ENCODE measurements at places on chromosomes 11 and 22. TPM values are rescaled to one million over a fixed set of nuclear protein-coding genes. Genes with fewer than 3 reads are reported as not detected.

The FREY1 gene
- total RNA-seq: 2.6 TPM

The UBQLN3 gene
- total RNA-seq: not detected

The MDK gene
- total RNA-seq: 19.2 TPM

The TSGA10IP gene
- not detected for total RNA-seq

The RIBC2 gene
- total RNA-seq: not detected

The CELSR1 gene
- total RNA-seq: 81.2 TPM

The OR5M11 gene
- total RNA-seq: not detected

The KCNJ4 gene
- not detected for total RNA-seq

The EIF3L gene
- total RNA-seq: 527 TPM

The NCF4 gene
- not detected for total RNA-seq

The KREMEN1 gene
- 6.5 TPM for total RNA-seq

The ASPHD2 gene
- 4.8 TPM for total RNA-seq

The SEC14L3 gene
- not detected for total RNA-seq

The TMEM25 gene
- total RNA-seq: 46.9 TPM

The HEPACAM gene
- not detected for total RNA-seq

The PAMR1 gene
- 2.6 TPM for total RNA-seq

The GGTLC2 gene
- not detected for total RNA-seq

The OSBPL5 gene
- 19.8 TPM for total RNA-seq

The FXYD6 gene
- 0.72 TPM for total RNA-seq

The KDM4D gene
- 1.1 TPM for total RNA-seq

The MPPED2 gene
- total RNA-seq: not detected

The CFAP68 gene
- total RNA-seq: 16.2 TPM

The PSMD13 gene
- total RNA-seq: 129 TPM

The FAT3 gene
- total RNA-seq: 1.9 TPM

The KCNK4 gene
- not detected for total RNA-seq

The CLCF1 gene
- 8.9 TPM for total RNA-seq

The C1QTNF4 gene
- 0.43 TPM for total RNA-seq

The PKDREJ gene
- total RNA-seq: not detected

The TCF20 gene
- total RNA-seq: 44.6 TPM

The VPREB1 gene
- not detected for total RNA-seq

The SPDYC gene
- not detected for total RNA-seq

The SMTN gene
- total RNA-seq: 16.4 TPM

The OR6A2 gene
- total RNA-seq: under 0.01 TPM

The C11orf97 gene
- total RNA-seq: not detected

The RPS6KB2 gene
- total RNA-seq: 55.4 TPM

The CRYBB1 gene
- not detected for total RNA-seq

The SHISAL1 gene
- total RNA-seq: 0.96 TPM

The MYOD1 gene
- total RNA-seq: not detected

The IRAG1 gene
- not detected for total RNA-seq

The PNPLA5 gene
- total RNA-seq: not detected

The PKP3 gene
- 382 TPM for total RNA-seq

The ART5 gene
- not detected for total RNA-seq

The MRGPRF gene
- total RNA-seq: not detected

The OOSP4B gene
- total RNA-seq: not detected

The SLC36A4 gene
- 8.3 TPM for total RNA-seq

The KCNJ11 gene
- 0.24 TPM for total RNA-seq

The MUC6 gene
- total RNA-seq: not detected

The GGTLC3 gene
- not detected for total RNA-seq

The B3GAT1 gene
- total RNA-seq: not detected

The ARL2 gene
- total RNA-seq: 109 TPM

The OR8U1 gene
- total RNA-seq: not detected

The BARX2 gene
- total RNA-seq: 4.1 TPM

The GNAZ gene
- 0.48 TPM for total RNA-seq

The KCNJ1 gene
- total RNA-seq: 0.43 TPM

The RNF215 gene
- 14.1 TPM for total RNA-seq

The FGF3 gene
- total RNA-seq: not detected

The GLB1L3 gene
- 3.9 TPM for total RNA-seq

Measured in tracheal epithelial cell (primary cell).